Neural progenitor cell (in vitro differentiated cells): ENCODE measurements at places on chromosomes 5 and 9.

GRCh38 chr5:174364676-174365075, 319.2 kb downstream of the NSG2 start:
- DNase-seq, result no peak

DNA sequence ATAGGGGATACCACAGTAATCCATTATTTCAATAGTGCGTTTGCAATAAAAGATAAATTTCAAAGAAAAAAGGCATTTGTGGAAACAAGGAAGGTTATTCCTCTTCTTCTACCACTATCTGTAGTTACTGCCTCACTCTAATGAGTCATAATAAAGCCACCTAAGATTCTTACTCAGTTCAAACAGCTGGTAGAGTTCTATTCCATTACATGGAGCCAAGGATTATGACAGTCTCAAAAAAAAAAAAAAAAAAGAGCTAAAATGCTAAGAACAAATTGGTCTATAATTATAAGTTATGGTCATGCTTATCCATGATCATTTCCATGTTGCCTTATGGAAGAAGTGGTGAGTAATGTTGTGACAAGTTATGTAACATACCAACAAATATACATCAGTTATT, 46.3 kb downstream of the DENND1A start:
- DNase-seq, result no peak

GRCh38 chr9:77451507-77451906, 196.6 kb downstream of the GNA14 start:
- DNase-seq, result no peak

- DNase-seq, result no peak
These were observed 187.1 kb downstream of the KDM4C start for GRCh38 chr9:6944896-6945295.

GRCh38 chr9:128913048-128913900, 7.5 kb upstream of the PHYHD1 start:
- DNase-seq, result no peak

DNA sequence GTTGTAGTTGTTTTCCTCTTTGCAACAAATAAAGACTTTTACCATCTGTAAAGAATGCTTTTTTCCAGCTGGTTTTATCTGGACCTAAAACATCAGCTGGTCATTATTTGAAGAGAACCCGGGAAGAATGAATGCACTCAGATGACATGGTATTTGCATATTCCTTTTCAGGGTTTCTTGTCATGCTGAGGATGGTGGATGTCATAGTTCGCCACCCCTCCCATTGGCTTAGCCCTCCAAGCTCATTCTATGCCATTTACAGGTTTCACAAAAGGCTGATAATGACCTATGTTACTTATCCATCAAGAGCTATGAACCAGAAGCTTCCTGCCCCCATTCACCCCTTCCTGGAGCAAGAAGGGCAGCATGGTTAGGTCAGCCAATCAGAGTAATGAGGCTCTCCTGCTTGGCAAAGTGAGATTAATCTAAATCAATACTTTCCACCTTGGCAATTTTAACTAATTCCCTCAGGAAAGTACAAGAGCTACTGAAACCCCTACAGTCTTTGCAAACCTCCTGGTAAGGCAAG, 440.5 kb upstream of the TLE4 start:
- no peak for DNase-seq
